ENCODE measurements at places on chromosomes 4 and X.

GRCh38 chr4:82201805-82202641 is 171.8 kb downstream of the HNRNPD start:
- no peaks in the 10 kb centered on the region for H3K36me3 ChIP-seq
- no peaks in the 10 kb centered on the region for H3K27me3 ChIP-seq
- no peak overlapping the region for H3K4me3 ChIP-seq
- DNase-seq, result peak; percentile 52
- no peaks in the 10 kb centered on the region for H3K4me1 ChIP-seq

DNA sequence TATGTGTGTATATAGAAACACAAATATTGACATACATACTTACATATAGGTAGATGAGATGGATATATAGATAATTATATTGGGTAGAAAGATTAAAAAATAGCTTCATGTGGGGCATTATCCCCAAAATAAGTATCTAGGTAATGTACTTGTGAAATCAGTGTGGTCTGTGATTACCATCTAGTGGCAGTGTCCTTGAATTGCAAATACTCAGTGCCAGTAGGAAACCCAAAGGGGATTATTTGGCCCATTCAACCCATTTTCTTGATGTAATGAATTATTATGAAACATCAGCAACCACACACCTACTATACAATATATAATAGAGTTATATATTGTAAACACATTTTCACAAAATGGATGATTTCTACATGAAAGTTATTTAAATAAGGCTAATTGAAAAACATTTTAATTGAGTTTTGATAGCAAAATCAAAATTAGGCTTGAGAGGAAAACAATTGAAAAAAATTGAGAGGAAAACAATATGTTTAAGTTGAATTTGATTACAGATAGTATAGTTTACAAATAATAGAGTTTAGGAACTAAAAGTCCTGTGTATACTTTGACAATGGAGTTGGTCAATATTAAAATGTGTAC is 389.4 kb downstream of the GALNTL6 start:
- no peaks in the 10 kb centered on the region for H3K36me3 ChIP-seq
- H3K27me3 ChIP-seq, result no peaks in the 10 kb centered on the region
- H3K4me3 ChIP-seq, result no peak overlapping the region
- no peak overlapping the region for H3K27ac ChIP-seq
- no peak for DNase-seq

DNA sequence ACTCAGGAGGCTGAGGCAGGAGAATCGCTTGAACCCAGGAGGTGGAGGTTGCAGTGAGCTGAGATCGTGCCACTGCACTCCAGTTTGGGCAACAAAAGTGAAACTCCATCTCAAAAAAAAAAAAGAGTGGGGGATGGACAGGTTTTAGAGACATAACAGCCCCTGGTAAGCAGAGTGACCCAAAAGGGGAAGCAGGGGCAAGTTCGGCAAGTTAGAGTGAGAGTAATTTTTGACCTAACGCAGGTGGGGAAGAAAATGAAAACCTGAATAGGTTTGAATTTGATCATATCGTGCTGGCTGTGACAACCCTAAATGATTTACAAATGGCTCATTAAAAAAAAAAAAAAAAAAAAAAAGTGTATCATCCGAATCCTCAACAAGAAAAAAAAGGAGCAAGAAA is 25.7 kb upstream of the TMEM131L start:
- H3K4me1 ChIP-seq, result peaks cover 23% of the 10 kb centered on the region
- DNase-seq, result no peak

- no peaks in the 10 kb centered on the region for H3K36me3 ChIP-seq
- H3K27me3 ChIP-seq, result no peaks in the 10 kb centered on the region
- no peak overlapping the region for H3K4me3 ChIP-seq
- no peak for DNase-seq
- H3K27ac ChIP-seq, result no peak overlapping the region
Measured at GRCh38 chr4:111849746-111850284, 295.4 kb upstream of the FAM241A start.

- H3K27me3 ChIP-seq, result no peaks in the 10 kb centered on the region
- no peak overlapping the region for H3K27ac ChIP-seq
- H3K36me3 ChIP-seq, result no peaks in the 10 kb centered on the region
- H3K4me1 ChIP-seq, result no peaks in the 10 kb centered on the region
- no peak overlapping the region for H3K4me3 ChIP-seq
Measured at GRCh38 chr4:104756837-104757236, 262.1 kb upstream of the CXXC4 start.

DNA sequence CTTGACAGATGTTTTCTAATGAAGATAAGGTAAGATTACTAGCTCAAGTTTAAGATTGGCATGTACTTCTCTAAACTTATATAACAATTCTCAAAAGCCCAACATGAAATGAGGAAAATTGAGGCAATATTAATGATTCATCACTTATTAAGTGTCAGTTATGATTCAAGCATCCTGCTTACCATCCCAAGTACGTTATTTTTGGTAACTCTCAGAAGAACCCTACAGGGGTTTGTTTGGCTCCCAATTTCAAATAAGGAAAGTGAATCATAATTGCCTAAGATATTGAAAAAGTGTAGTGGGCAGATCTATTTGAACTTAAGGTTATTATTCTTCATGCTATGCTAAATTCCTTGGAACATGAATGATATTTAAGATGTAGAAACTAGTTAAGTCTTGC is 387.9 kb upstream of the TENM3 start:
- no peak overlapping the region for H3K4me3 ChIP-seq
- no peak overlapping the region for H3K27ac ChIP-seq
- H3K36me3 ChIP-seq, result no peaks in the 10 kb centered on the region
- no peak for DNase-seq
- no peaks in the 10 kb centered on the region for H3K4me1 ChIP-seq

GRCh38 chr4:174423257-174423944 is 98.9 kb downstream of the HPGD start:
- DNase-seq, result no peak
- H3K36me3 ChIP-seq, result no peaks in the 10 kb centered on the region

Data from T-cell (primary cell).